ENCODE measurements at places on chromosomes 12 and 14.

GRCh38 chr14:68775614-68776126, 17.2 kb downstream of the ZFP36L1 start:
- no peak for DNase-seq

DNA sequence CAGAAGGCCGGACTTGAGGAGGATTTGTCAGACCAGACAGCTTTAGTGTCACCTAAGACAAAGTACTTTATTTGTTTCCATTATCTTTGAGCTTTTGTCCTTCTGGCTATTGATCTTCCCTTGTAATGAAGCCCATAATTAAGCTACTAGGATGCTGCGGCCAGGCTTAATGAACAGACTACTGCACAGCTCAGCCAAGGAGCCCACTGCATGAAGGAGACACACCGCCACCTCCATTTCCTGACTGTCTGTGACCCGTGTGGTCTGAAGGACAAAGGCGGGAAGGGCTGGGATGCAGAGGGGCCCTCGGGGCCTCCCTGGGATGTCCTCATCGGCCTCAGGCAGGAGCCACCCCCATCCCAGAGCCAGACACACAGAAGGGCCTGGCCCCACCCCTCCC, 31.0 kb upstream of the GALNT9 start:
- no peak for DNase-seq

DNA sequence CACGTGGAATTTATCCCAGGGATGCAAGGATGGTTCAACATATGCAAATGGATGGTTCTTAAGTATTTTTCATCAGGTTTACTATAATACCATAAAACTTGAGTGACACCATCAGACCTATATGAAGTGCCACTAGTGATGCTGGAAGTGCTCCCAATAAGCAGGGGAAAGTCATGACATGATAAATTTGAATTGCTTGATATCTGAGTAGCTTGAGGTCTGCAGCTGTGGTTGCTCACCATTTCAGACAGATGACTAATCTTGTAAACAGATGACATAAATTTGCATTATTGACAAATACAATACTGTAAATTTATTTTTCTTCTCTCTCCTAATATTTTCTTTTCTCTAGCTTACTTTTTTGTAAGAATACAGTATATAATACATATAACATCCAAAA, 13.7 kb upstream of the PRPF39 start:
- DNase-seq = no peak

GRCh38 chr12:92629349-92630065, 73.3 kb upstream of the PLEKHG7 start:
- DNase-seq = no peak

GRCh38 chr14:22524784-22525161, 64.3 kb downstream of the DAD1 start:
- no peak for DNase-seq

DNA sequence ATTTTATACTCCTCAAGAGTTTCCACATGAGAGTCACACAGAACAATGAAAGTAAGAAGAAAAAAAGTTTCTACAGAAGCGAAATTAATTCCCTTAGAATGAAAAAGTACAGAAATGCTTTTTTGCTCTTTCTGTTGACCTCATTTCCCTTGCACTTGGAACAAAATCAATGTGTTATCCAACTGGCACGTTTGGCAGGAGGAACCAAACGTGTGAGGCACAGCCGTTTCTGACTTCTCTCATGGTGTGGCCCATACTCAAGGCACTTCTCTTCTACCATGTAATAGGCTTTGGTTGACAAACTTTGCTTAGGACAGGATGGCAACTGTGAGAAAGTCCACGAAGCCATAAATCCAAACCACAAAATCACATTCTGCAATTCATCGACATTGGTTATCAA, 297.0 kb downstream of the FUT8 start:
- DNase-seq = no peak

DNA sequence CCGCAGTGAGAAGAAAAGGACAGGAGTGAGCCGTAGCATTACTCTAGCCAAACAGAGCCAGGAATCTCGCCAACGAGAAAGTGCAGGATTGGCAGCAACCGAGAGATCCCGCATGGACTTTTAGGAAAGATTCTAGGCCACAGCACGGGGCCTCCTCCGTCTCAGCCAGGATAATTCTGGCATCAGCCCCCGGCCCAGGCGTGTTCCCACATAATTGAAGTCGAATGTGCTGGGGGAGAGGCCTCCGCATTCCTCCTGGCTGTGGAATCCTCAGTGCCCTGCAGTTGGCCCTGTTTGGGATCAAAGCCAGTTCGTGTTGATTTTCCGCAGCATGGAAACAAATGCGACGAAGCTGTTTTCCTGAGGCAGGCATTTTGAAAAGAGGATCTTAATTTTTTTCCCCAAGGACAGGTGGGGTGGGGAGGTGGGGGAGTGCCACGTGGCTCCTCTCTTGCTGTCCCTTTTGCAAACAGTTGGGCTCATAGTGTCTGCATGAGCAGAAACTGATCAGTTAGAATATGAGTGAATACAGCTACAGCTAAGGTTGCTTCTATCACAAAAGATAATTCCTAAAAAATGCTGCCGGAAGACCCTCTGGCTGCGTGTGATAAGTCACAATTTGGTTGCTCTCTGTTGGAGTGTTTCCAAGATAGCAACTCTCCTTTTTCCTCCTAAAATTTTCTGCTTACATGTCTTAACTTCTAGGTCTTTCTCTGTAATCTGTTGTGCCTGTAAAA, 37.3 kb upstream of the ATXN2 start:
- no peak for DNase-seq

GRCh38 chr12:68245180-68246021, 8.0 kb downstream of the IL22 start:
- DNase-seq = no peak

DNA sequence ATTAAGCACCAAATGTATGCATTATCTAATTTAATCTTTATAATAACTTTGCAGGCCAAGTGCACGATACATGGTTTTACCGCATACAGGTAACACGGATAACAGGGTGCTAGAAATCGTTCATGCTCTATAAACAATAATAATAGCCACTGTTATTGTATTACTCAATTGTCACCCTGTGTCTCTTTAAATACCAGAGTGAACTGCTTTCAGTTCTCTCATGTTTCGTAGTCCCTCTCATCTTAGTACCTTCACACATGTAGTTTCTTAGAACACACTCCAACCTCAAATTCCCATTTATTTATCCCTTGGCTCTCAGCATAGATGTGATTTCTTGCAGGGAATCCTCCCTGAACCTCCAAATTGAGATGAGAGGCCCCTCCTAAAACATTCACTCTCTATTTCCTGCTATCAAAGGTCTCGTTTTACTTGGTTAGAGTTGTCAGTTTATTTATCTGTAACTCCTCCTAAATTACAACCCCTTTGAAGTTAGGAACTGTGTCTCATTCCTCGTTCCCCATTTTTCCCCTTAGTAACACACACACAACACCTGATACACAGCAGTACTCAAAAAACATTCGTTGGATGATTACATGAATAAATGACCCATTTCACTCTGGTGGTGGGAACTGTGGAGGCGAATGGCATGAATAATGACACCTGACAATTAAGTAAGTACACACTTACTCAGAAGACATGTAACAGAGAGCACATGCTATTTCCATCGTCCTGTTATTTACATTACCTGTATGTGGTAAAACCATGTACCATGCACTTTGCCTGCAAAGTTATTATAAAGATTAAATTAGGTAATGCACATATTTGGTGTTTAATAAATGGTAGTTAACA, 134.6 kb downstream of the BTG1 start:
- no peak for DNase-seq

GRCh38 chr14:97804056-97804455, 1006.9 kb downstream of the VRK1 start:
- DNase-seq = no peak

DNA sequence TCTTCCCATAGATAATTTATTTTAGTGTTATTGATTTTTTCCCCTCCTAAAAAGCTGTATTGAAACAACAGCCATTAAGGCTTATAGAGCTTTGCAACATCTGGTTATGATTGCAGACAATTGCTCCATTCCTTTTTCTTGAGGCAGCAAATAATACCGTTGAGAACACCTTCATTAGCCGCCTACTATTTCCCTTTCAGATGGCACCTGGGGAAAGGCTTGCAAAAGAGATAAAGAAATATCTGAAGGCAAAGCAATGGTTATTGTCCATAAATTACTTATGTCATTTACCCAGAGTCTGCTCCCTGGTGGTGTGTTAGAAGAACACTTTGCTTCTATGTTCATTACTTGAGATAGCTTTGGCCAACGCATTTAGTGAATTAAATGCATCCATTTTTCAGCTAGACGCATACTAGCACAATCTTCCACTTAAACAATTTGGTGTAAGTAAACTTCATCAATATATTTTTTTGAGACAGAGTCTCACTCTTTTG, 377.8 kb downstream of the KCNH5 start:
- DNase-seq = no peak

- no peak for DNase-seq
Observed at GRCh38 chr14:41607966-41608663, 1.4 kb downstream of the LRFN5 start.

DNA sequence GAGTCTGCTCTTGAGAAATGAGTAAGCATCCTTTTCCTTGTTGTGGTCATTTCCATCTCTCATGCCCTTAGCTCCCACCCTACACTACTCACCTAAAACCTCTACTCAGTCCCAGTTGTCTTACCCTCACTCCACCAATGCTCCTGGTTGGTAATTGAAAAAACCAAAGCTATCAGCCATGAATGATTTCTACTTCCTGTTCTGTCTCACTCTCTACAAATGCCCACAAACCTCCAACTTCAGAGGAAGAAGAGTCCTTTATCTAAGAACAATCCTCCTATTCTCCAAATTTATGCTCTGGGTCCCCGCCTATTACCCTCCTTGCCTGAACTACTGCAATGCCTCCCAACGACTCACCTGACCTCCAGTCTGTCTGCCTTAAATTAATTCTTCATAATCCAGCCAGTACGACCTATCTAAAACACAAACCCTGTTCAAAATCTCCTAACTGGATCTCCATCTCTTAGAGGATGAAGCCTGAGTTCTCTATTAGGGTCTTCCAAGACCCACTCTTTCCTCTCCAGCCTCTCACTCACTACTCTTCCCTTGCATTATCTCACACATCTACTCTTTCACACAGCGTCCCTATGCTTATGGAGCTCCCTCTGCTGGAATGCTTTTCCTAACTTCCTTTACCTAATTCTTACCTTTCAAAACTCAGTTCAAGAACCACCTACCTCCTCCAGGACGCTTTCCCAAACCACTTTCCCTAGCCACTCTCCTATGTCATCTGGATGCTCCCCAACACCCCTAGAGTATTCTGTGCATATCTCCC, 2.2 kb downstream of the DHRS1 start:
- no peak for DNase-seq

- no peak for DNase-seq
Observed at GRCh38 chr14:65433646-65434045, 21.1 kb downstream of the FUT8 start.

- no peak for DNase-seq
Observed at GRCh38 chr14:30349520-30349919, 209.4 kb upstream of the G2E3 start.

- no peak for DNase-seq
Observed at GRCh38 chr14:34087571-34087970, 136.7 kb upstream of the EGLN3 start.

- DNase-seq = no peak
Observed at GRCh38 chr14:34161351-34162082, 210.6 kb upstream of the EGLN3 start.

DNA sequence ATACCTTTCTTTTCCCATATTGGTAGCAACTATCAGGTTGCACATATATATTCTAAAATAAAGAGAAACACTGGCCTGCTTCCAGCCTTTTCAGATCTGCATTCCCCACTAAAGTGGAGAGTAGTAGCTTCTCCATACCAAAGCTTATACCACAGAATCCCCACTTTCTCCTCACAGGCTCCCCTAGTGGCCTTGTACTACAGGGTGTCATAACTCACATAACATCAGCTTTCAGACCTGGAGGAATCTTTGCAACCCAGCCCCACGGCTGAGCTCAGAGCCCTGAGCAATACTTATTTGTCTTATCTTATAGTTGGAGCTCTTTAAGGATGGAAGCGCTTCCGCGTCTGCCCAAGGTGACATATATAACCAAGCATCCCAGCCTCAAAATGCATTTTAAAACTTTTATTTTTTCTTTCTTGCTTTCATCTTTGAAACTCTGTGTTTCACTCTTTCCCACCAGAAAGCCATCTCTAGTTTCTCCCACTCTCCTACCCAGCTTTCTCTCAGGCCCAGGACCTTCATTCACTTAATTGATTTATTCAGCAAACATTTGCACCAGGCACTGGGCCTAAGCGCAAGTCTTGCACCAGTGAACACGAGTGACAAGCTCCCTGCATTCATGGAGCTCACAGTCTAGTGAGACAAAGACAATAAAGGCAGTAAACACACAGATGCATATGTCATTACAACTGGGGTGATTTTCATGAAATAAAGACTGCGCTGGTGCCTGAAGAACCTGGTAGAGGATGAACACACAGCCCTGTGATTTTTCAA, 254.7 kb downstream of the IPO8 start:
- no peak for DNase-seq

GRCh38 chr12:25818596-25819390, 139.7 kb upstream of the RASSF8 start:
- DNase-seq = no peak

DNA sequence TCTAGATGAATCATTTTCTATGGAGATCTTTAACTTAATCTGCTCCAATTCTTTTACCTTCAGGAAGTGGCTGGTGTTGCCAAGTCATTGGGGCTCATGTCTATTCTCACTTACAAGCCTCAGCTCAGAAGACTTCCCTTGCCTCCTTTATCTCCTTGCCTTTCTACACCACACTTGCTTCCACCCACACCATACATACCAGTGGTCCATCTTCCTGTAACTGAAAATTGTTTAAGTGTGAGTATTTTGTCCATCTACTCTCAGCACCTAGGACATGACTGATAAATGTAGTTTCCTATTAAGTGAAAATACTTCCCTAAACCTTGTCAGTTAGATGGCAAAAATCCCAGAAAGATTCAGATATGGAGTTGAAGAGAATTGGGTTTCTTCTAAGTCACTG, 199.7 kb upstream of the CPNE8 start:
- no peak for DNase-seq

DNA sequence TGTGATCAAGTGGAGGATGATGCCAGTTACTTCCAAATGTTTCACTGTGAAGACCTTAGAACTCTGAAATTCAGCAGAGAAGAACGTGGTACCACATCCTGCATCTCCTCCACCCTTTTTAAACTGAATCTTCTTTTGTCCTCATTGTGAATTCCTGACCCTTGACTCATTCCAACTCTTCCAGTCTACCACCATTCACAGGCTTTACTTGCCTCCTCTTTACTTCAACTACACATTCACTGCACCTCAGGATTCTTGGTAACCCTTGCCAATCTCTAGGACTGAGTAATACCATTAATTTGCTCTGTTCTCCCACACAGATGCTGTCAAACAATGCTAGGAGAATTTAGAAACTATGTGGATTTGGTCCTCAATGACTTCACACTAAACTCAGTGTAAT, 37.3 kb downstream of the PPP1R12A start:
- DNase-seq = no peak

GRCh38 chr14:99525699-99526080, 44.5 kb downstream of the CCNK start:
- no peak for DNase-seq

Measured in GM13976 (cell line).